Esophagus muscularis mucosa (tissue), 4 donors: ENCODE measurements at places on chromosomes 7 and 10. TPM values are rescaled to one million over a fixed set of nuclear protein-coding genes. Genes with fewer than 3 reads are reported as not detected.

DNA sequence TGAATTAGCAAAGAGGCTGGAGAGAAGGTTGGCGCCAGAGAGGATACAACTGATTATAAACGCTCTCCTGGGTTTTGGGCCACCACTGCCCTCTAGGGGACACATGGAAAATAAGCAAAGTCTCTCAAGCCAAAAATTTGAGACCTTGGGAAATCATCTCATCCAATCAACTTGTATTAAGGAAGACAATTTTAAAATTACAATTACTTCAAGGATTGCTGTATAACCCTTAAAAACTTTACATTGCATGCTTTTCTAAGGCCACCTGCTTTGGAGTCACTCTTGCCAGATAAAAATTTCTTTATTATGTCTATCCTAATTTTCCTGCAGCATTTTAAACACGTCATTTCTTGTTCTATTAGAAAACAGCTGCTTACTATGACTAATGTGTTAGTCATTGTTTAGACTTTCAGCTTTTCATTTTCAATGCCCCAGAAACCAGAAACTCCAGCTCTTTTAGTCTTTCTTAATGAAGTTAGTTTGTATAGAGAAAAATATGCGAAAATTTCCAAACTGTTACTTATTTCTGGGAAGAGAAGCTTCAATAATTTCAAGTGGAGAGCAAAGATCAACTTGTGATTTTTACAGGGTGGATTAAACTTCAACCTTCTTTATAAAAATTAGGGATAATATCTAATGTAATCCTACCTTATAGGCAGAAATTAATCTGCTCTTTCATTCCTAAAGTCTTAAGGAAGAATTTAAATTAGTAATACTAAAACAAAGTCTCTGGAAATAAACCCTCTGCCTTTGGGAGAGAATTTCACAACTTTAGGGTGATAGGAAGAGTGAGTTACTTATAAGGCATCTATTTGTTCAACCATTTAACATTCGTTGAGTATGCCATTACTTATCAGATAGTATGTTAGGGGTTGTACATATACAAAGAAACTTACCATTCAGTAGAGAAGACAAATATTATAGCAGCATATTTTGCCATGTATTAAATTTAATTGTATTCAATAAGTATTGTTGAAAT lies 20.6 kb upstream of the RHOBTB1 start:
- H3K4me3 ChIP-seq: no peak overlapping the region
- H3K27ac ChIP-seq: peak overlapping the region; percentile 68
- H3K27me3 ChIP-seq: no peaks in the 10 kb centered on the region
- peaks cover 5% of the 10 kb centered on the region for H3K4me1 ChIP-seq
- no peak for DNase-seq
- no peaks in the 10 kb centered on the region for H3K36me3 ChIP-seq

- DNase-seq: no peak
- H3K36me3 ChIP-seq: no peaks in the 10 kb centered on the region
- H3K4me1 ChIP-seq: no peaks in the 10 kb centered on the region
- H3K4me3 ChIP-seq: no peak overlapping the region
- no peaks in the 10 kb centered on the region for H3K27me3 ChIP-seq
- no peak overlapping the region for H3K27ac ChIP-seq
Measured at GRCh38 chr7:22268884-22269421, 88.0 kb downstream of the RAPGEF5 start.

GRCh38 chr7:44172352-44172751 lies 16.9 kb downstream of the GCK start:
- no peak overlapping the region for H3K27ac ChIP-seq
- H3K4me3 ChIP-seq: no peak overlapping the region
- no peak for DNase-seq
- no peaks in the 10 kb centered on the region for H3K27me3 ChIP-seq
- H3K4me1 ChIP-seq: no peaks in the 10 kb centered on the region

DNA sequence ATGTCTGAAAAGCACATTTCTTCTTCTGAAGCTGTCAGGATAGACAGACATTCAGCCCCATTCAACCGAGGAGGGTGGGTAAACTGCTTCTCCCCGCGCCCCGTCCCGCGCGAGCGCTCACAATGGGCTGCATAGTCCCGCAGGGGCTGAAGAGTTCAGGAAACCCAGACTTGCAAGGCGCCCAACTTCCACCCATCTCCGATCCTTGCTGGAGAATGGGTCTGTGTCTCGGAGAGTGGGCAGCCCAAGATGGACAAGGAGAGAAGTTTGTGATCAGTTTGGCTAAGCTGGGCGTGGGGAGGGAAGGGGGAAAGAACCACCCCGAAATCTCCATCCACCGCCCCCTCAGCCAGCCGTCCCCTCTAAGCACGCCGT lies 686 bp downstream of the AASS start:
- peak overlapping the region; percentile 98 for H3K27ac ChIP-seq
- H3K27me3 ChIP-seq: no peaks in the 10 kb centered on the region
- peak overlapping the region; percentile 89 for H3K4me3 ChIP-seq
- no peak for DNase-seq

- H3K27me3 ChIP-seq: no peaks in the 10 kb centered on the region
- no peaks in the 10 kb centered on the region for H3K36me3 ChIP-seq
- no peak overlapping the region for H3K27ac ChIP-seq
- no peak overlapping the region for H3K4me3 ChIP-seq
- DNase-seq: no peak
Measured at GRCh38 chr10:98293550-98294269, 25.7 kb upstream of the LOXL4 start.

DNA sequence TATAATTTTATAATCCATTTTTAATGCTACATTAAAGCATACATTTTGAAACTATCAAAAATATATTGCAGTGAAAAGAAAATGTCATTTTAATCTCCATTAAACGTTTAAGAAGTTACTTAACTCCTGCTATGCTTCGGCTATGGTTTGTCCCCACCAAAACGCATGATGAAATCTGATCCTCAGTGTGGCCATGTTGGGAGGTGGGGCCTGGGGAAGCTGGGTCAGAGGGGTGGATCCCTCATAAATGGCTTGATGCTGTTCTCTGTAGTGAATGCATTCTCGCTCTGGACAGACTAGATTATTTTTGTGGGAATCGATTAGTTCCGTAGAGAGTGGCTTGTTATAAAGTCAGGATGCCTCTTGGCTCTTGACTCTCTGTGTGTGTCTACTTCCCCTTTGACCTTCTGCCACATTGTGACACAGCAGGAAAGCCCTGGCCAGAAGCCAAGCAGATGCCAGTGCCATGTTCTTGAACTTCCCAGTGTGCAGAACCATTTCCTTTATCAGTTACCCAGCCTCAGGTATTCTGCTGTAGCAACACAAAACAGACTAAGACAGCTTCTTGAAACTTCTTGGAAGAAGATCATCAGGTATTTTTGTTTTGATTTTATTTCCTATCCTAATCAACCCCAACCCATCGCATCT lies 77.8 kb downstream of the TCERG1L start:
- H3K36me3 ChIP-seq: no peaks in the 10 kb centered on the region
- H3K27ac ChIP-seq: no peak overlapping the region
- H3K4me1 ChIP-seq: no peaks in the 10 kb centered on the region
- H3K27me3 ChIP-seq: no peaks in the 10 kb centered on the region

- H3K36me3 ChIP-seq: no peaks in the 10 kb centered on the region
- no peak for DNase-seq
- no peaks in the 10 kb centered on the region for H3K4me1 ChIP-seq
- no peak overlapping the region for H3K27ac ChIP-seq
- no peaks in the 10 kb centered on the region for H3K27me3 ChIP-seq
- H3K4me3 ChIP-seq: no peak overlapping the region
Measured at GRCh38 chr10:128220021-128220420, 93.8 kb upstream of the MKI67 start.

- H3K36me3 ChIP-seq: no peaks in the 10 kb centered on the region
- no peak overlapping the region for H3K27ac ChIP-seq
- no peaks in the 10 kb centered on the region for H3K27me3 ChIP-seq
- H3K4me3 ChIP-seq: no peak overlapping the region
- peak; percentile 66 for DNase-seq
Measured at GRCh38 chr10:3566627-3567026, 218.4 kb downstream of the KLF6 start.

GRCh38 chr7:144649120-144649519 lies 186.7 kb downstream of the TPK1 start:
- no peaks in the 10 kb centered on the region for H3K36me3 ChIP-seq
- H3K4me3 ChIP-seq: no peak overlapping the region
- no peak for DNase-seq

GRCh38 chr7:41930538-41931262 lies 227.8 kb upstream of the INHBA start:
- H3K27me3 ChIP-seq: no peaks in the 10 kb centered on the region
- no peak overlapping the region for H3K27ac ChIP-seq
- no peak overlapping the region for H3K4me3 ChIP-seq
- H3K36me3 ChIP-seq: no peaks in the 10 kb centered on the region
- no peak for DNase-seq
- no peaks in the 10 kb centered on the region for H3K4me1 ChIP-seq

DNA sequence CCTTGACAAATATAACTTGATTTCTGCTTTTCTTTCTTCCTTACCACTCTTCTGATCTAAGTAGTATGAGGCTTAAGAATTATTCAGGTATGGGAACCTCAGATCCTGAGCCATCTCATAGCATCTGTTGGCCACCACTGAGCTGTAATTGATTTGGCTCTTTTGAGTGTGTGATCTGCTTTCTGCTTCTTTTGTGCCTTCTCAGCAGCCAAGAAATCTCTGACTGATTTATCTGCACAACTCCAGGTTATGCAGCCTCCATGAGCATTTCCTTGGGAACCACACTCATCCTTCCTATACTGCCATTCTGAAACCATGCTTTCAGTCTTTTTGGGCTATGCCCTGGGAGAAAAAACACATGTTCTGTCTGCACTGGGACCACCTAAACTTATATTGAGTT lies 178.0 kb upstream of the FAM3C start:
- H3K4me1 ChIP-seq: no peaks in the 10 kb centered on the region
- no peak overlapping the region for H3K27ac ChIP-seq
- no peaks in the 10 kb centered on the region for H3K36me3 ChIP-seq
- no peak for DNase-seq
- H3K27me3 ChIP-seq: no peaks in the 10 kb centered on the region

- H3K4me3 ChIP-seq: no peak overlapping the region
- no peaks in the 10 kb centered on the region for H3K36me3 ChIP-seq
- no peak overlapping the region for H3K27ac ChIP-seq
- DNase-seq: no peak
- H3K4me1 ChIP-seq: no peaks in the 10 kb centered on the region
- no peaks in the 10 kb centered on the region for H3K27me3 ChIP-seq
Measured at GRCh38 chr10:33653584-33654367, 319.3 kb upstream of the NRP1 start.

GRCh38 chr10:118924493-118924892 lies 105.0 kb upstream of the NANOS1 start:
- no peak overlapping the region for H3K4me3 ChIP-seq
- H3K4me1 ChIP-seq: no peaks in the 10 kb centered on the region
- no peaks in the 10 kb centered on the region for H3K36me3 ChIP-seq

DNA sequence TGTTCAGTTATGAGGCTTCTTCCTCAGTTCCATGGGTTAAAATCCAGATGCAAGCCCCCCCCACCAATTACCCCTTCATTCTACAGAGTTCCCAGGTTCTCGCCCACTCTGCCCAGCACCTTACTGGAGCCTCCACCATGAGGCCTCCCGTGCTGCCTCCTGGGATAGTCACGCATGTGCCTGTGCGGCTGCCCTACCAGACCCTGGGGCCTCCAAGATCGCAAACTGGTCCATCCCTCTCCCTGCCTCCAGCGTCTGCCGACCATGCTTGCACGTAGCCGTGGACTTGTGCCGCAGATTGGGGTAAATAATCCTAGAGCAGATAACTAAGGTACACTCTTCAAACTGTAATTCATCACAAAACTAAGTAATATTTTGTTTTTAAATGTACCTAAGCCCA lies 611.2 kb downstream of the PTPRN2 start:
- H3K4me1 ChIP-seq: no peaks in the 10 kb centered on the region
- DNase-seq: no peak
- no peak overlapping the region for H3K27ac ChIP-seq

DNA sequence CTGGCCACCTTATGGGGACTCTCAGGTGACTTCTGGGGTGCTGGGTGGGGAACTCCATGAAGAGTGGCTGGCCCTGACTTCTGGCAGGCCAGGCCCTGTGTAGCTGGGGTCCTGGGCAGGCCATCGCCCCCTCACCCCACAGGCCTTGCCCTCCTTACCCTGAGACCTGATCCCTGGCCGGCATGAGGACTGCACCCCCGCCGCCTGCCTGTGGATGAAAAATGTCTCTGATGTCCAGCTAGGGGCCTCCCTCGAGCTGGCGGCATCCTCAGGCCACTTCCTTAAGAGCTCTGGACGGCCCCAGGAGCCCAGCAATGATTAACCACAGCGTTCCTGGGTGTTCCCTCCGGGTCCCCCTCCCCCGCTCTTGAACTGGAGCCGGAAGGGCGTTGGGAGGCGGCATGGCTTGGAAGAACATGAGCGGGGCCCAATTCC lies 31.8 kb upstream of the SHH start:
- no peak for DNase-seq
- peaks cover 57% of the 10 kb centered on the region for H3K27me3 ChIP-seq
- H3K4me1 ChIP-seq: no peaks in the 10 kb centered on the region
- no peak overlapping the region for H3K4me3 ChIP-seq

DNA sequence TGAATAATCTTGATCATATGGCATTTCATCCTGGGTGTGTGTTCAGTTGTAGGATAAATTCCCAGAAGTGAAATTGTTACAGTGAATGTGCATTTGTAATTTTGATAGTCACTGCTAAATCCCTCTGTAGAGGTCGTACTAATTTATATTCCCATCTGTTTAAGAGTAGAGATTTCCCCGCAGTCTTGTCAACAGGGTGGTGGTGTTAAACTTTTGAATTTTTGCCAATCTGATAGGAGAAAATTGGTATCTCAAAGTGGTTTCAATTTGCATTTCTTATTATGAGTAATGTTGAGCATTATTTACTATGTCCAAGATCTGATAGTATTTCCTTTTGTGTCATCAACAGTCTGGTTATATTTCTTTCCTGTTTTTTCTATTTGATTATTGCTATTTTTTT lies 101.7 kb downstream of the AUTS2 start:
- H3K4me1 ChIP-seq: peaks cover 40% of the 10 kb centered on the region
- no peak overlapping the region for H3K27ac ChIP-seq
- no peak for DNase-seq
- H3K27me3 ChIP-seq: no peaks in the 10 kb centered on the region

DNA sequence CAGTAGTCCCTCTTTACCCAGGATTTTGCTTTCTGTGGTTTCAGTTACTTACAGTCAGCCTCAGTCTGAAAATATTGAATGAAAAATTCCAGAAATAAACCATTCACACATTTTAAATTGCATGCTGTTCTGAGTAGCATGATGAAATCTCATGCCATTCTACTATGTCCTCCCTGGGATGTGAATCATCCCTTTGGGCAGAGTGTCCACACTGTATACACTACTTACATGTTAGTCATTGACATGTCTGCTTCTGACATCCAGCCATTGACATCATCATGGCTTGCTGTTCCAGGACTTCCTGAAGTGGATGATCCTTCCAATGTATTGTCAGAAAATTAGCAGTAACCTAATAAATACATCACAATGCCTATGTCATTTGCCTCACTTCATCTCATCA lies 34.6 kb upstream of the MALRD1 start:
- no peaks in the 10 kb centered on the region for H3K4me1 ChIP-seq
- no peak overlapping the region for H3K4me3 ChIP-seq
- H3K36me3 ChIP-seq: no peaks in the 10 kb centered on the region
- H3K27ac ChIP-seq: no peak overlapping the region

Gene CFAP58
- 1.6 TPM for total RNA-seq

Gene ECHDC3
- total RNA-seq: 23.3 TPM

Gene CRYGN
- under 0.01 TPM for total RNA-seq

Gene CTNNA3
- total RNA-seq: 15.0 TPM

Gene PRSS1
- total RNA-seq: not detected

Gene TAC1
- total RNA-seq: 1.2 TPM

Gene EGR2
- total RNA-seq: 1.7 TPM

Gene CDNF
- total RNA-seq: 3.7 TPM

Gene CUBN
- total RNA-seq: 1.7 TPM
